ENCODE measurements at places on chromosomes 7 and 10.

DNA sequence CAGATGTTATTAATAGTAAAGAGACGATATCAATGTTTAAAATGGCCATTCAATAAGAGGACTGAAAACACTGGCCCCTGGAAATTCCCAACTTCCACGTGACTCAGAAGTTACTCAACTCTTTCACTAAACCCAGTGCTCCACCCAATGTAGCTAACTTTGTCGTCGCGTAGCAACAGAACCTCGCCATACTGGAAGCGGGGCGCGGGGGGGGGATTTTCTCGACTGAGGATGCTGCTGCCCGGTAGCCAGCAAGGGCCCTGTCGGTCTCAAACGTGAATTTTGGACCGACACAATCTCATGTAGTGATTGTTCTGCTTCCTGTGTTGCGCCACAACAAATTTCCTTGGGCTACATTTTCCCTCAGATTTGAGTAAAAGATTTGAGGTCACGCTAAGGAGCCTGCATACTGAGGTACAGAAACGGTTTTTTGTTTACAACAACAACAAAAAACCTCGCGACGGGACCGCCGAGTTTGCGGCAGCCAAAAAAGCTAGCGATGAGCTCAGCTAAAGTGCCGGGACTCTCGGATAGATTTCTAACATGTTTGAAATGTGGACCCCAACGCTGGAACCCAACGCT lies 977 bp upstream of the SFR1 start:
- DNase-seq: peak; percentile 17

DNA sequence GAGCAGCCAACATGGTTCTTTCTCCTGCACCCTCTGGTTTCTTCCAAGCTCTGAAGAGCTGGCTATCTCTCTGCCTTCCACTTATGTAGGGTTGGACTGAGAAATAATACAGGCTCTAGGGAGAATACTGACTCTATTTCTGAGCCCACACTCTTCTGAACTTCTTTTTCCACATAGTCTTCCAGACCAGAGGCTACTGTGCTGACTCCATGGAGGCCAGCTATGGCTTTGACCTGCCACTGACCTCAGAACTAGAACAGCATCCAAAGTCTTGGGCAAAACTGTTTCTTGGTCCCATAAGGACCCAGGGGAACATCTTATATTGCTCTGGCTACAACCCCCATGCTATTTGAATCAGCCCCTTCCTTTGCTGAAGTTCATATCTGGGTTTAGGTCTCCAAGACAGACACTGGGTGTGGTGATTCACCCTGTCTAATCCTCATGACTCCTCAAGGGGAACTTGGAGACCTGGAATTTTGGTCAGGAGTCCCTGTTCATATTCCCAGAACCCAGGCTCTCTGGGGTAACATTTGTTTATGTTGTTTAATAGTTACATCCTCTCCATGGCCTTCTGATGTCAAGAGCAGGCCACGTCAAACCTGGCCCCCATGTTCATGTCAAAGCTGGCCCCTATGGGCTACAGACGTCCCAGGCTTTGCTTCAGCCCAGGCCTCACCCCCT lies 12.1 kb upstream of the PLAU start:
- no peak for DNase-seq

- DNase-seq: no peak
Measured at GRCh38 chr7:91800389-91800788, 80.1 kb downstream of the MTERF1 start.

DNA sequence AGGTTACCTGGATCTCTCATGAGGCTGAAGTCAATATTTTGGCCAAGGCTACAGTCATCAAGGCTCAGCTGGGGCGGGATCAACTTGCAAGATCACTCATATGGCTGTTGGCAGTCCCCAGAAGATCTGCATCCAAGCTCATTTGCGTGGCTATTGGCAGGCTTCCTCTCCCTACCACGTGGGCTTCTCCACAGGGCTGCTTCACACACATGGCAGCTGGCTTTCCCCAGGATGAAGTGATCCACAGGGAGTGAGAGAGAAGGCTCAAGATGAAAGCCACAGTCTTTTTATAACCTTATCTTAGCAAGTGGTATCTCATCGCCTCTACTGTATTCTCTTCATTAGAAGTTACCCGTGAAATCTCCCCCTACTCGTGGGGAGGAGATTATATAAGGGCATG lies 167.4 kb downstream of the TMEM26 start:
- no peak for DNase-seq

- no peak for DNase-seq
Measured at GRCh38 chr10:13221572-13221971, 12.6 kb downstream of the UCMA start.

DNA sequence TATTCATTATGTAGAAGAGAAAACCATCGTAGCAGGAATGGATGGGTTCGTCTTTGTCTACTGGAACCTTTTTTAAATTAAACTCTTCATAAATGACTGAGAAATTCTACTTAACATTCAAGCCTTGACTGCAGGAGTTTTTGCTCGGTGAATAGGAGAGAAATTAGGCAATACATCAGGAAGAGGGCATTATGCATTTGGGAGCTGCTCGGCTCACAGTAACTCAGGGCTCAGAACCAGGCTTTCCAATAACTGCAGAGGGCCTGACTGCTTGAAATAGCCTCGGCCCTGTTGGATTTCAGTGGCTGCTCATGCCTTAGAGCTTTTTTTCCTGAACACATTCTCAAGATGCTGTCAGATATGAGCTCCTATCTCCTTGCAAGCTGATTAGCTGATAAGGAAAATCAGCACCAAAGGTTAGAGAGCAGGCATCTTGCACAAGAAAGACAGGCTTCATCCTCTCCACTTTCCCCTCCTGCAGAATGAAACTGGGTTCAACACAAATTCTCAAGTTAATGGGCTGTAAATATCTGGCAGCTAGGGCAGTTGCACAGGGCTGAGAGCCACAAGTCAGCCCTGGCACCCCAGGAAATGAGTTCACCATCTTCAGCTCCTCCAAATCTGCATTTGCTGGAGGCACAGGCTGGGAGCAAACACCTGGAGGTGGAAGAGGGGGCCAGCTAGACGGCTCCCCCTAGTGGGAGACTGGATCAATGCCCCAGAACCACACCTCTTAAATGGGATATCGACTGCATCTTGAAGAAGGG lies 24.3 kb downstream of the TECTB start:
- DNase-seq: peak; percentile 0

- DNase-seq: no peak
Measured at GRCh38 chr10:29202386-29202940, 86.4 kb upstream of the LYZL1 start.

- no peak for DNase-seq
Measured at GRCh38 chr7:69018200-69018599, 580.1 kb upstream of the AUTS2 start.
